Sigmoid colon (tissue), 7 donors: ENCODE measurements at places on chromosomes 6 and 20. TPM values are rescaled to one million over a fixed set of nuclear protein-coding genes. Genes with fewer than 3 reads are reported as not detected.

- H3K4me1 ChIP-seq = no peaks in the 10 kb centered on the region
- no peaks in the 10 kb centered on the region for H3K27me3 ChIP-seq
- H3K27ac ChIP-seq = no peak overlapping the region
- DNase-seq = no peak
- no peaks in the 10 kb centered on the region for H3K36me3 ChIP-seq
- H3K4me3 ChIP-seq = no peak overlapping the region
Observed at GRCh38 chr6:134666125-134666524, 283.8 kb downstream of the ALDH8A1 start.

GRCh38 chr6:160349814-160350350 is 1.7 kb downstream of the SLC22A3 start:
- no peak for DNase-seq
- H3K36me3 ChIP-seq = no peaks in the 10 kb centered on the region
- peaks cover 17% of the 10 kb centered on the region for H3K4me1 ChIP-seq
- no peaks in the 10 kb centered on the region for H3K27me3 ChIP-seq
- peak overlapping the region; percentile 80 for H3K4me3 ChIP-seq

GRCh38 chr6:117414770-117415169 is 11.0 kb downstream of the ROS1 start:
- no peak for DNase-seq
- H3K4me3 ChIP-seq = no peak overlapping the region
- no peaks in the 10 kb centered on the region for H3K27me3 ChIP-seq
- H3K27ac ChIP-seq = no peak overlapping the region

DNA sequence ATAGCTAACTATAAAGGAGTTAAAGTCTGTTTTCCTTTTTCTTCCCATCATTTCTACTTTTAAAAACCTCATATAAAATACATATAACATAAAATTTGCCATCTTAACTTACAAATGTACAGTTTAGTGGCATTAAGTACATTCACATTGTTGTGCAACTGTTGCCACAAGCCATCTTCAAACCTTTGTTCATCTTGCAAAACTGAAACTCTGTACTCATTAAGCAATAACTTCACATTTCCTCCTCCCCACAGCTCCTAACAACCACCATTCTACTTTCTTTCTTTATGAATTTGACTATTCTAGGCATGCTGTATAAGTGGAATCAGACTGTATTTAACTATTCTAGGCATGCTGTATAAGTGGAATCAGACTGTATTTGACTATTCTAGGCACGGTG is 4.5 kb downstream of the CCDC170 start:
- no peaks in the 10 kb centered on the region for H3K27me3 ChIP-seq
- H3K36me3 ChIP-seq = no peaks in the 10 kb centered on the region
- no peaks in the 10 kb centered on the region for H3K4me1 ChIP-seq
- no peak overlapping the region for H3K4me3 ChIP-seq
- DNase-seq = no peak

DNA sequence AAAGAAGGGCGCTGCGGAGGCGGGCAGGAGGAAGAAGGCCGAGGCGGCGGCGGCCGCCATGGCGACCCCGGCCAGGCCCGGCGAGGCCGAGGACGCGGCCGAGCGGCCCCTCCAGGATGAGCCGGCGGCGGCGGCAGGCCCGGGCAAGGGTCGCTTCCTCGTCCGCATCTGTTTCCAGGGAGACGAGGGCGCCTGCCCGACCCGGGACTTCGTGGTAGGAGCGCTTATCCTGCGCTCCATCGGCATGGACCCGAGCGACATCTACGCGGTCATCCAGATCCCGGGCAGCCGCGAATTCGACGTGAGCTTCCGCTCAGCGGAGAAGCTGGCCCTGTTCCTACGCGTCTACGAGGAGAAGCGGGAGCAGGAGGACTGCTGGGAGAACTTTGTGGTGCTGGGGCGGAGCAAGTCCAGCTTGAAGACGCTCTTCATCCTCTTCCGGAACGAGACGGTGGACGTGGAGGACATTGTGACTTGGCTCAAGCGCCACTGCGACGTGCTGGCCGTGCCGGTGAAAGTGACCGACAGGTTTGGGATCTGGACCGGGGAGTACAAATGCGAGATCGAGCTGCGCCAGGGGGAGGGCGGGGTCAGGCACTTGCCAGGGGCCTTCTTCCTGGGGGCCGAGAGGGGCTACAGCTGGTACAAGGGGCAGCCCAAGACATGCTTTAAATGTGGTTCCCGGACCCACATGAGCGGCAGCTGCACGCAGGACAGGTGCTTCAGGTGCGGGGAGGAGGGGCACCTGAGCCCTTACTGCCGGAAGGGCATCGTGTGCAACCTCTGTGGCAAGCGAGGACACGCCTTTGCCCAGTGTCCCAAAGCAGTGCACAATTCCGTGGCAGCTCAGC is 780 bp downstream of the ZCCHC3 start:
- peak overlapping the region; percentile 73 for H3K4me3 ChIP-seq
- no peaks in the 10 kb centered on the region for H3K4me1 ChIP-seq
- peak overlapping the region; percentile 98 for H3K27ac ChIP-seq
- H3K27me3 ChIP-seq = no peaks in the 10 kb centered on the region
- peak; percentile 84 for DNase-seq

DNA sequence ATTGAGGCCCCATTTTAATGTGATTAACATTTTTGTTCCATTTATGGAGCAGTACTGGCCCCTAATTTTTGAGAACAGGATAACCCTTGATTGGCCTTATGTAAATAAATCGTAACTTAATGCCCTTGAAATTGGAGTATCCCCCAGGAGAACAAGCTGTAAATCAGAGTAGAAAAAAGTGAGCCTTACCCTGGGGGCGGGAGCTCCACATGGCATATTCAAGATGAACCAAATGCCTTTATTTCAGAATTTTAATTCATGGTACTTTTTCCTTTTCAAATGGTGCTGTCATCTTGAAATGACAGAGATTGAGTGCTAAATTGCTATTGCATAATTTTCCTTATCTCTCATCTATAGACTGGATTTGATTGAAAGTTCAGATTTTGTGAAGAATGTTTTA is 809.5 kb upstream of the FLRT3 start:
- no peak for DNase-seq
- H3K36me3 ChIP-seq = no peaks in the 10 kb centered on the region
- no peak overlapping the region for H3K4me3 ChIP-seq
- no peaks in the 10 kb centered on the region for H3K27me3 ChIP-seq

MAP7 gene
- 1.2 TPM for total RNA-seq

- no peaks in the 10 kb centered on the region for H3K36me3 ChIP-seq
- no peaks in the 10 kb centered on the region for H3K27me3 ChIP-seq
- H3K4me3 ChIP-seq = no peak overlapping the region
- H3K27ac ChIP-seq = no peak overlapping the region
- no peaks in the 10 kb centered on the region for H3K4me1 ChIP-seq
Observed at GRCh38 chr6:55882718-55883569, 7.6 kb upstream of the BMP5 start.

PYGB gene
- 245 TPM for total RNA-seq

SYTL3 gene
- total RNA-seq = 3.9 TPM

TTLL9 gene
- 1.1 TPM for total RNA-seq

- no peak overlapping the region for H3K27ac ChIP-seq
- no peaks in the 10 kb centered on the region for H3K4me1 ChIP-seq
- DNase-seq = no peak
- no peak overlapping the region for H3K4me3 ChIP-seq
- H3K36me3 ChIP-seq = no peaks in the 10 kb centered on the region
- no peaks in the 10 kb centered on the region for H3K27me3 ChIP-seq
Observed at GRCh38 chr20:16216227-16216913, 356.9 kb downstream of the KIF16B start.
